ENCODE measurements at places on chromosomes 7 and 10.

DNA sequence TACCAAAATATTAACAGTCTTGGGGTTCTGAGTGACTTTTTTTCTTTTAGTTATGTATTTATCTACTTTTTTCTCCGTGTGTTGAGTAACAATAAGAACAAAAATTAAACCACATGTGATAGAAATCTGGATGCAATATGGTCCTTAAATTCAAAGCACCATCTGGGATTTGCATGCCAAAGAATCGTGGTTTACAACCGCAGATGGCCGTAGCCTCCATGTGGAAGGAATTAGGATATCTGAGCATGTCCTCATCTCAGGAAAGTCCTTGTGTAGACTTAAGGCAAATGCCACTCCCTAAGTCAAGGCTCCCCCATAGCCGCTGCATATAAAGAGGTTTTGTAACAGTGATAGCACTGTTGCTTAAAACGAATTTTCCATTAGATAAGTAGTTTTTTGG is 304.0 kb downstream of the ZEB1 start:
- DNase-seq = no peak

- no peak for DNase-seq
Observed at GRCh38 chr10:99461230-99461629, 30.8 kb upstream of the GOT1 start.

DNA sequence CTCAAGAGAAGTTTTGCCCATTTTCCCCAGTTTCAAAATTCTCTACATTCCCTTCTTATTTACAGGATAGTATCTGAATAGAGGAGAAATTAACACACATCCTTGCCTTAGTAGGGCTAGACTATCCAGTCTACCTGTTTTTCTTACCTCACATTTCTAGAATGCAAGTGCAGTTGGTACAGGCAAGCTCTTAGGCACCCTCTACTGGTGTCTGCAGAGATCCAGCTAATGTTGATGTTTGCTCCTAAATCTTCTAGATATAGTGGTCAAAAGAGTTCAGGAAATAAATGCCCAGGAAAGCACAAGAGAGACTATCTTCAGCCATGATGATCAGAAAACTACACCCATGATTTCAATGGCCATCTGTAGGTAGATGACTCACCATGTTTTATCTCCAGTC is 205.3 kb downstream of the HTR7 start:
- DNase-seq = no peak

DNA sequence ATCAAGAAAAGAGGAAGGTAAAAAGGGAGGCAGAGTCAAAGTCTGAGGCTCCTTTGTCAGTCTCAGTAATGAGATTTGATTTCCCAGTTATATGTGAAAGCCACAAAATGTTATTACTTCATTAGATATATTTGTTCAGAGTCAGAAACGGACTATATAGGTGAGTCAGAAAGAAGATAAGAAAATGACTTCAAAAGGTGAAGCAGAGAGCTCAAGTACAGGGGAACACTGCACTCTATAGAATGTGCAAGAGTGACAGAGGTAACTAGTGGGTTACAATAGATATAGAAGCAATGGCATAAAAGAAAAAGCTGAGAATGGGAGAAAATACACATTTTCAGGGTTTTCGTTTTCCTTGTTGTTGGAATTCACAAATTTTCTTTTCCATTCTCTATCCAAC is 43.3 kb downstream of the DGKB start:
- no peak for DNase-seq

GRCh38 chr7:5211730-5212482 is 21.9 kb downstream of the WIPI2 start:
- no peak for DNase-seq

- no peak for DNase-seq
Observed at GRCh38 chr7:55303220-55303619, 61.9 kb upstream of the LANCL2 start.

DNA sequence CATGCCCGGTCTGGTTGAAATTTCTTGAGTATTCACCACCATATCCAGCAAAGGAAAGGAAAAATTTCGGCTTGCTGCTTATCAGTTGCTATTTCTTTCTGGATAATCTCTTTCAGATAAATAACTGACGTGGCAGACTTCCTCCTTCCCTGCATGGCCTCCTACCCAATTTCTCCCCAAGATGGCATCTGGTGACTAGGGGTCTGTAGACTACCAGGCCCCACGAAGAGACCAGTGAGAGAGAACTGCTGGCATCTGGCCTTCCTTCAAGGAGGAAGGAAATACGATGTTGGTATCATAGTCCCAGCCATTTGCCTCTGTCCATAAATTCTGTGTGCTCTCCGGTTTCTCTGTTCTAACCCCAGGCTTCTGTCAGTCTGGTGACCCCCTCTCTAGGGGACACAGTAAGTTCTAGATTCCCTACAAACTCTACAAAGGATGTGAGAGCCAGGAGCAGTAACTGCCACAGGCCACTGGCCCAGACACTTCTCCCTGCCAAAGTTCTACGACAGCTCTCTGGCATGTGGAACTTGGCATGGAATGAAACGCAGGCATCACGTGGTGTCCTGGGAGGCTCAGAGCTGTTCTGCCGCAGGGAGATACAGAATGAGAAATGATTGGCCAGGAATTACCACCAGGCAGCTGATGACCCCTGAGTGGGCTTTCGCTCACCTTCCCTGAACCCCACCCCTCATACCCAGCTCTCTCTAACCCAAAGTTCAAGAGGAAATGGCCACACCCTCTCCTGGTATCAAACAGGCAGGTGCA is 30.0 kb upstream of the MSRB2 start:
- peak; percentile 91 for DNase-seq

DNA sequence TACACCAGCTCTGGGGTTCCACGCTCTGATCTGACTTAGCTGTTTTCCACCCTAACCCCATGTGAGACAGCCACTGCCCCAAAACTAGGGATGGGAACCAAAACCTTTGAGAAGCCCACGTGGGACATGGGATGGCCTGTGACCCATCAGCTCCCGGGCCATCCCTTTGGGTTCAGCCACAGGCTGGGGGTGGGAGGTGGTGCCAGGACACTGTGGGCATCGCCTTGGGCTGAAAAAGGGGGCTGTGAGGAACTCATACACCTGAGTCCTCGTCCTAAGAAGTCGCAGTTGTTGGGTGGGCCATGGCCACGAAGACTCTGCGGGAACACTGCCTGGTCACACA is 379.1 kb downstream of the DNAJB6 start:
- DNase-seq = no peak

GRCh38 chr7:150341263-150342120 is at the start of gene RARRES2:
Gene RARRES2, minus strand, starts transcription at chr7:150341629. Its CDS starts 1,020 bp downstream, at chr7:150340609.
- peak; percentile 36 for DNase-seq

Measured in head of caudate nucleus (tissue), 42 donors.